AG09309 (cell line): ENCODE measurements at places on chromosomes 3 and 15.

DNA sequence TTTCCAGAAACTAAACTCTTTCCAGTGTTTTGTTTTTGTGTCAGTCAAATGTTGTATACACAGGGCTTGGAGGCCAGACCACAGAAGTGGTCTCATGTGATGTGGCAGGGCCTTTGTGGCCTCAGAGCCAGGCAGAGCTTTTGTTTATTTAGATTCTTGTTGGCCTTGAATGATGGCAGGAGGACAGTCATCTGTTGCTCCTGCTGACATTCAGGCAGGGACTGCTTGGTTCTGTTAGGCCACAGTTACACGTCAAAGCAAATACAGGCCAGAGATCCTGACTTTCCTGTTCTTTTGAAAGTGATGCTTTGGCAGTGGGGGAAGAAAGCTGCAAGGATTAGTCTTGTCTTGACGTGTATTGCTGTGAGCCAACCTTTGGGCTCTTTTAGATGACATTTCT, 325.1 kb downstream of the CACNA2D3 start:
- no peak for DNase-seq

GRCh38 chr15:63367390-63367789, 14.3 kb downstream of the CA12 start:
- DNase-seq = no peak

DNA sequence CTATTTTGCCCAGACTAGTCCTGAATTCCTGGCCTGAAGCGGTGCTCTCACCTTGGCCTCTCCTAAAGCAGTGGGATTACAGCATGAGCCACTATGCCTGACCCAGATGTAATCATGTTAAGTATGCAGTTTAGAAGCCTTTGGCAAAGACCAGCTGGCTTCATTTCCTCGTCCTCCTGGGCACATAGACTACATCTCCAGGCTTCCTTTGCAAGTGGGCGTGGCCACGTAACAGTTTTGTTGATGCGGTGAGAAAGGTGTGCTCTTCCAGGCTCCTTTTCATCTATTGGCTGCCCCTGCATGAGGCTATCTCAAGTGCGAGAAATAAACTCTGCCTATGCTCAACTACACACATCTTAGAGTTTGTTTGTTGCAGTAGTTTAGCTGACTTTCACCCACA, 13.0 kb downstream of the SV2B start:
- no peak for DNase-seq

DNA sequence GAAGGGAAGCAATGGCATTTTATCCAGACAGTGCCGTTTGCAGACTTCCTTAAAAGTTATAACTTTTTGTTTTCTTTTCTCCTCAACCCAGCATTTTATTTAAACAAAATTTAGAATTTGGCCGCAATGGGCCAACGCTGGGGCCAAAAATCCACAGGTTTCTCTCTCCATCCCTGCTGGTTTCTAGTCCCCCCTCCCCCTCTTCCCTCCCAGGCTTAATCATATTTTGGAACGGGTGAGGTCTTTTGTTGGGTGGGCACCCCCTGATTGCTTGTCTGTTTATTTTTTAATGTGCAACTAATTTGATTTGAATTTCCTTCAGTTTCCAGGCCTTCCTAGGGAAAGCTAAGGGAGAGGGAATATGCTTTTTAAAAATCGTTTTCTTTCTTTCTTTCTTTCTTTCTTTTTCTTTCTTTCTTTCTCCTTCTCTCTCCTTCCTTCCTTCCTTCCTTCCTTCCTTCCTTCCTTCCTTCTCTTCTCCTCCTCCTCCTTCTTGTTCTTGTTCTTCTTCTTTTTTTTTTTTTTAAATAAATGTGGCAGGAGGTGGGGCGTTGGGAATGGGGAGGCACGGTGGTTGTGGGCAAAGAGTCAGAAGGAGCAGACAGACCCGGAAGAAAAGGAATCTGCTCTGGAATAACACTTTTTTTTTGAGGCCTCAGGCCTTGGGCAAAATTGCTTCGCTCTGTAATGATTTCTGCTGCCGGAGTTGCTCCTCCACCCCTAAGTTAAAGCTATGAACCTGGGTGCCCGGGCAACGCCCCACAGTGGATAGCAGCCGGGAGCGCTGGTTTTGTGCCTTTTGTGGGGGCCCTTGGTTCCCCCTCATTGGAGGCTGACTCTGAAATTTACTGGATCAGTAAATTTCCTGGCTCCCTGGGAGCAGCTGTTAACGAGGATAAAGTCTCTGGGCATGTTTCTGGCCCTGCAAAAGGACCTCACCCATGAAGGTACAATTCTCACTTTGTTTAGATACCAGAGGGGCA, 1.9 kb downstream of the FNDC3B start:
- peak; percentile 38 for DNase-seq

GRCh38 chr15:87653646-87654045, 602.9 kb downstream of the NTRK3 start:
- DNase-seq = no peak

DNA sequence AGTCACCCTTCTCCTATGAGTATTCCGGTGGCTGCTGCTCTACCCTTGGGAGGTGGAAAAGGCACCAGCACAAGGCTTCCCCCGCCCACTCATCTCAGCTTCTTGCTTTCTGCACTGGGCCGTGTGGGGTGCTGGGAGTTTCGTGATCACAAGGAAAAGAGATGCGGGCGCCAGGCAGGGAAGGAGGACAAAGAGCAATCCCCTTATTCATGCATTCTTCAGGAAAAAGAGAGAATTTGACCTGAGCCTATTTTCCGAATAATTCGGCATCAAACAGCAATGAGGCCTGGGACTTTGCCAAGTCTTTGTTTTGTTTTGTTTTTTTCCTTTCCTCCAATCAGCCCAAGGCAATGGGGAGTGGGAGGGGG, 102.2 kb upstream of the LPP start:
- no peak for DNase-seq

- no peak for DNase-seq
Measured at GRCh38 chr3:194251891-194252560, 99.1 kb downstream of the CPN2 start.

- DNase-seq = no peak
Measured at GRCh38 chr3:83034806-83035703, 1273.6 kb upstream of the GBE1 start.

- peak; percentile 7 for DNase-seq
Measured at GRCh38 chr15:85289677-85290365, 90.6 kb upstream of the AKAP13 start.

DNA sequence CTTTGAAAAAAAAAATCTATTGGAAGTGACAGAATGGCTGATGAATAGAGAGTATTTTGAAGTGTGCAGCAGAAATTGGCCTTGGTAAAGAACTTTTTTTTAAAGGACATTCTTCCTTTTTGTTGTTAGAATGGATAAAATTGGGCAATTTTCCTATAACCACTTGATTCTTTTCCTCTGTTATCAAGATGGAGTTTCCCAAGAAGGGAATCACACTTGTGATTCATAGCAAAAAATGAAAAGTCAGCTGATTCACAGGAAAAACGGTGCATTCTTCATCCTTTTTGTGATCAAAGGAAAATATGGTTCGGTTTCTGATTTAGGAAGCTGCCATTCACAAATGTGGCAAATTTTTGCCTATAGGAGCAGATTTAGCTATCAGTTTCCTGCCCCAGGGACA, 486.8 kb downstream of the GBE1 start:
- no peak for DNase-seq

DNA sequence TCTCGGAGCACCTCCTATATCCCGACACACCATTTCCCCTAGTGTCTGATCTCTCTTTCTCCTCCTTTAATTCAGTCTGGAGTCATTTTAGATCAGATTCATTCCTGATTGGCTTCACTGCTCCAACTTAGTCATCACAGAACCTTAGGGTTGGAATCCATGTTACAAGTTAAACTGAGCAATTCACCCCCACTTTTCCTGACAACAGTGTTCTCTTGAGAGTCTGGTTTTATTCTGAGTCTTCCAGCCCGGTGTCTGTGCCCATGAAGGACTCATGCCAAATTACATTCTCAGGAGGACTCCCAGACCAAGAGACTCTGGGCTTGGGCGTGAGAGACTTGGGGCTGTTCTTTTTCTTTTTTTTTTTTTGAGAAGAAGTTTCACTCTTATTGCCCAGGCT, 57.5 kb downstream of the LPP start:
- DNase-seq = no peak

DNA sequence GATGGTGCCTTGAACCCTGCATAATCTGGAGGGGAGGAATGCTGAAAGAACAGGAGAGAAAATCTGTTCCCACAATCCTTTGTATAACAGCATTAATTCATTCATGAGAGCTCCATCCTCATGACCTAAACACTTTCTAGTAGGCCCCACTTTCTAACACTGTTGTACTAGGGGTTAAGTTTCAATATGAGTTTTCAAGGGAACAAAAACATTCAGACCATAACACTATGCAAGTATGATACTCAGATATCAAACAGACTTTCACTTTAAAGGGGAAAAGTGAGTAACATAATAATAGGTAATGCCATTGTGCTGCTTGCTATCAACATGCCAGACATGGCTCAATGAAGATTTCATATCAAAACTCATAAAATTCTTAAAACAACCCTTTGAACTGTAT, 32.4 kb upstream of the PLSCR2 start:
- DNase-seq = no peak

- no peak for DNase-seq
Measured at GRCh38 chr15:76565366-76565765, 228.8 kb downstream of the ISL2 start.

DNA sequence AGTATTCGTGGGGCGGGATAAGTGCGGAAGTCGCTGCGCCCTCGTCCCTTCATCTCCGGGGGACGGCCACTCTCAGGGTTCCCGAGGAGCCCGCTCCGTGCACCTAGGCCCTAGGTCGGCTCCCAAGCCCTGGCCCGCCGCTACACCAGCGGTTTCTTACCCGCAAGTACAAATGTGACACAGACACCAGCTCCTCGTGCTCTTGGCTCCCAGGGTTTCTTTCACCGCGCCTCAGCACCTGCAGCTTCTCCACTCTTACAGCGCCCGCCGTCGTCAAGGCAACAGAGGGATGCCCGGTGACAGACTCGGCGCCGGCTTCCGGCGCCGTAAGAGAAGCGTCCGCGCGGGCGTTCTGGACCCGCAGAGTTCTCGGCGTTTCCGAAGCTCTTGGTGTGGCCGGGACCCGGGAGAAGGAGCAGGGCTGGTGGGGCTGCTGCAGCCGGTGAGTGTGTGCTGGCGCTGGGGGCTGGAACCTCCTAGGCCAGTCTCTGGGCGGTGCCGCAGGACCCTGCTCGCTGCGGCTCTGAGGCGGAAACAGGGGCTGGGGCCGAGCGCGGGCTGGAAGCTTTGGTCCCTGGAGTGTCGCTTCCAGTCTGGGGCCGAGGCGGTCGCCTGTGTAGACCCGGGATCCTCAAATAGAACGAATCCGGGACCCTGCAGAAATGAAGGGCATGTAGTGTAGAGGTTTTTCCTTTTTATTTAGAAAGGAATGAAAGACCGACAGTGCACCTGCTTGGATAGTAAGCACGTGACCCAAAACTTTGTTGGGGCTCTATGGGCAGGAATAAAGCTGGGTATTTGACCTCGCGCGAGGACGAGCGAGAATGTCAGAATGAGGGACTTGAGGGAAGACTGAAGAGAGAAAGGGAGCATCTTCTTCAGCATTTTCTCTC, 155.4 kb upstream of the GOLGA6L4 start:
- no peak for DNase-seq

DNA sequence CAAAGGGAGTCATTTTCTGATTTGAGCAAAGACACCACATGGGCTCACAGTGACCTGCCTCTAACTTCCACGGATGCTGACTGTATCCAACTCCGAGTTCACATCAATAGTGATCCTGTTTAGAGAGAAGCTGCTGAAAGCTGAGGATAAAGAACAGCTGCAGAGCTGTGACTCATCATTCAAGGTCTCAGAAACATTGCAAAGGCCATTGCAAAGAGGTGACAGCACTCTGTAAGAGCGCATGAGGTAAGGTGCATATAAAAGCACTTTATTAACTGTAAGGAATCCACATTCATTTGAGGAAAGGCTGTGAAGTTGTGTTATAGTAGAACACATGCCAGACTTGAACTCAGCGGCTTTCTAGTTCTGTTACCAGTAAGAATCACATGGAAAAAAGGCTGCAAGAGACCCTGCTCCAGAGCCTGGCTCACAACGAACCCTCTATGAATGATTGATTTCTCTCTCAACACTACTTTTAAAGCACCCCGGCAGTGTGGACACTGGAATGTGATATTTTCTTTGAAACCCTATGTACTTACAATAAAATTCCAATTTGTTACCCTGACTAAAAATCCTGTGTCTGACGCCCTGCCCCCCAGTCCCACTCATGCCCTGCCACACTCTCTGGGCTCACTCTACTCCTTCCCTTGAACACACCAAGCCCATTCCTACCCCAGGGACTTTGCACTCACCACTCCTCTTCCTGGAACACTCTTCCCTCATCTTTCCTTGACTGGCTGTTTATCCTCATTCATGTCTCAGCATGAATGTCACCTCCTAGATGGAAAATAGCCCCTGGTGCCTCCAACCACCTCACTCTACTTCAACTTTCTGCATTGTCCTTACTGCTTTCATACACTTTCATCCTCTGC, 111.2 kb downstream of the LSM3 start:
- DNase-seq = peak; percentile 81

GRCh38 chr3:50358355-50358910, 888 bp downstream of the TMEM115 start:
- no peak for DNase-seq

- DNase-seq = no peak
Measured at GRCh38 chr15:90889313-90889730, 5.0 kb downstream of the FES start.

GRCh38 chr15:58474741-58475323, 43.0 kb downstream of the LIPC start:
- DNase-seq = no peak

DNA sequence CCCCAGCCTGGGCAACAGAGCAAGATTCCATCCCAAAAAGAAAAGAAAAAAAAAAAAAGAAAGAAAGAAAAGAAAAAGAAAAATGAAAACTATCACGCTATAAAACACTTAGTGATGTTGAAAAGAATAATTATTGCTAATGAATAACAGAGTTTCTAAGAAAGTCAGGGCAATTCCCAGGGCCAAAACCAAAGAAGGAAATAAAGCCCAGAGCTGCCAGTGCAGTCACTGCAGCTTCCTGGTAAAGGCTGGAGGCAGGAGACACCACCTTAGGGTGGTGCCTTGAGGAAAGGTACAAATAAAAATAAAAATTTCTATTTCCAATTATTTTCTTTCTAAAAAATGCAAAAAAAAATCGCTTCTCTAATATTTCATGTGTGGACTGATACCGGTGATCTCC, 19.7 kb upstream of the UACA start:
- DNase-seq = no peak

- no peak for DNase-seq
Measured at GRCh38 chr3:124295362-124295761, 303.4 kb upstream of the ROPN1 start.

DNA sequence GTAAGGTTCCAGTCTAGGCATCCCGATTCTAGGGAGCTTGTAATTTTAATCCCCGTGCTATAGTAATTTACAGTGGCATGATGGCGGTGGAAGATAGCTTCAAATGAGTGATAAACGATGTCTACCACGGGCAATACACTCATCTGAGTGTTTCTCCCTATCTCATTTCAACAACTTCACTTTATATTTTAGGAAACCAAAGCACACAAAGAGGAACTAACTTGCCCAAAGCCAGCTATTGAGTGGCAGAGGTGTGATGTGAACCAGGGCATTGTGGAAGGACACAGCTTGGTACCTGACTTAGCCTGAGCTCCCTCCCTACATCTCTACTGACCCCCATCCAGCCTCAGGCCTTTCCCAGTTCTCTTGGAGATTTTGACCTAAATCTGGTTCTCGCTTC, 16.9 kb upstream of the FILIP1L start:
- DNase-seq = no peak
